Fibroblast of lung (primary cell): ENCODE measurements at places on chromosomes 2 and 18. TPM values are rescaled to one million over a fixed set of nuclear protein-coding genes. Genes with fewer than 3 reads are reported as not detected.

OBSL1 gene
- 28.7 and 34.4 TPM in 2 replicates for total RNA-seq

DSC1 gene
- not detected in 2 replicates for total RNA-seq

NT5C1B gene
- total RNA-seq, result not detected in 2 replicates

STEAP3 gene
- total RNA-seq, result 9.8 and 13.7 TPM in 2 replicates

CEBPZOS gene
- total RNA-seq, result 12.6 and 16.8 TPM in 2 replicates

GRCh38 chr2:25490217-25490616 is 148.5 kb upstream of the DNMT3A start:
- DNase-seq, result no peak

DNA sequence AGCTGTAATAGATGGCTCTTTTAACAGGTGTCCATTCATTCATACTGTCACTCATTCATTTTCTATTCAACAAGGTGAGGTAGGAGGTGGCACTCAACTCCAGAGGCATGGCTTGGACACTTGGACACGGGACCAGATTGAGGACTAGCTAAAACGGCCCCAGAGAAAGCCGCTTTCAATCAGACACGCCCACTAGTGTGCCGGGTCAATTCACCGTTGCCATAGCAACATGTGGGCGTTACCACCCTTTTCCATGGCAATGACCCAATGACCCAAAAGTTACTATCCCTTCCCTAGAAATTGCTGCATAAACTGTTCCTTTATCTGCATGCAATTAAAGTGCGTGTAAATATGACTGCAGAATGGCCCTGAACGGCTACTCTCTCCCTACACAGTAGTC is 49.2 kb upstream of the LGALSL start:
- DNase-seq, result peak; percentile 85

GRCh38 chr18:48953104-48953706 is 2.4 kb upstream of the SMAD7 start:
- no peak for DNase-seq

DNA sequence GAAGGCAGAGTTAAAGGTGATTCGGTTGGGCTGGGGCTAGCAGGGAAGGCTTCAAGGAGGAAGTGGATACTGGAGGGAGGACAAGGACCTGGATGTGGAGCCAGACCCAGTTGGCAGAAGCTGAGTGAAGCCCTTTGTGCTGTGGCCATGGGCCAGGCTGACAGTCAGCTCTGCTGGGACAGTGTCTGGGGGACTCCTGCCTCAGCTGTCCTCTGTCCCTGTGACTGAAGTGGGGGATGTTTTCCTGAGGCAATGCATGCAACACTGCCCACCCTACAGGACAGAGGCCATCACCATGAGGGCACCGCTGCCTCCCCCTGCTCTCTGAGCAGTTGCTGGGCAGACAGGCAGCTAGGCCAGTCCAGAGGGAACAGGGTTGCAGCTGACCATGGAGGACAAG is 40.0 kb downstream of the ST8SIA5 start:
- DNase-seq, result no peak

DNA sequence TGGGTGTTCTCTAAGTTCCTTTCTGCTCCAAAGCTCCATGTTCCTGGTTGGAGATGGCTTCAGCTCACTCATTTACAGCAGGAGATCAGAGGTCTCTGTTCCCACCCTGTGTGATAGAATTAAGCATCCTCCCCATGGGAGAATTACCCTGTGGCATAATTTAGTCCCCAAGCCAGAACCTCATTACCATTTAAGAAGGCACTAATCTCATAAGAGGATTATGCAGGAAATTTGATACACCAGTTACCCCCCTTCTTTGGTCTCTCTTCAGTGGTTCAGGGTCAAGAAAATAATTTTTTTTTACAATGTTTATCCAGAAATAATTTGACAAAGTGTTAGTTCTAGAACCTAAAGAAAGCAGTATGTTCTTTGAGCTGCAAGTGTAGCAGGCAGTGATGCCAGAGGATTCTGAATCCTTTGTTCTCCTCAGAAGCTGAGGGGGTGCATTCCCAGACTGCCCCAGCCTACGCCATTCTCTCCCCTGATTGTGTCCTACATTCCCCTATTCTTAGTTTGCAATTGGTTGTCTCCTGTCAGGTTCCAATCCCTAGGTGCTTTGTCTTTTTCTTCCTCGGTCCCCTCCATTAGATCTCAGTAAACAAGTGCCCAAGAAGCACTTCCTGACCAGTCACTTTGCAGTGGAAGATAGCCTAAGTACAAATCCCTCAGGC is 163.6 kb downstream of the PRKCE start:
- DNase-seq, result no peak

DNA sequence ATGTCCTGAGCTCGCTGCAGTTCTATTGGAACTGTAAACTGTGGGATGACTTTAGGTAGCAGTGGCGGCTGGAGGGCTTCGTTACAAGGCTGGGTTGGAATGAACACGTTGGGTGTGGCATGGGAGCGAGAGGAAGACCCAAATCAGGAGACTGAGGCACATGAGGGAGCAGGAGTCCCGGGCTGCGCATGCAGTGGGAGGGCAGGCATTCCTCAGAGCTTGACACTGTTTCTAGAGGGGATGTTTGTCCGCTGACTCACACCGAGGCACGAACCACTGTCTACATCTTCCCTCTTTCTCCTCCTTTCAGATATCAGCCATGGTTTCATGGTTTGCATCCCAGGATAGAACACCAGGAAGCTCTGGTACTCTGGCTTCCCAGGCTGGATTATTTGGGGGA is 40.6 kb upstream of the LAMA1 start:
- DNase-seq, result peak; percentile 34

DNA sequence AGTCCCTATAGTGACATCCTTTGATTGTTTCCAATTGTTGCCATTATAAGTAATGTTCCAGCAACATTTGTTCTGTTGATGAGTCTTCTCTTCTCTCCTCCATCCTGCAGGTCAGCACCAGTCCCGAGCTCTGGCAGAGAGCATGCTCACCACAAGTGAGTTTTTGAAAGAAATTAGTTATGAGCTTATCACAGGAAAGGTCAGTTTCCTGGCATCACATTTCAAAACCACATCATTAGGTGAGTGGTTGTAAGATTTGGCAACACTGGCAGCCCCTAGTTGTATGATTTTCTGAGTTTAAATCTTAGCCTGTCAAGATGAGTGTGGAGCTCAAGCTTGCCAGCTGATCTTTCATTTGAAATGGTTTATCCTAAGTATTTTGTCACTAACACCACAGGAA is 149.6 kb downstream of the ESCO1 start:
- DNase-seq, result peak; percentile 82

DNA sequence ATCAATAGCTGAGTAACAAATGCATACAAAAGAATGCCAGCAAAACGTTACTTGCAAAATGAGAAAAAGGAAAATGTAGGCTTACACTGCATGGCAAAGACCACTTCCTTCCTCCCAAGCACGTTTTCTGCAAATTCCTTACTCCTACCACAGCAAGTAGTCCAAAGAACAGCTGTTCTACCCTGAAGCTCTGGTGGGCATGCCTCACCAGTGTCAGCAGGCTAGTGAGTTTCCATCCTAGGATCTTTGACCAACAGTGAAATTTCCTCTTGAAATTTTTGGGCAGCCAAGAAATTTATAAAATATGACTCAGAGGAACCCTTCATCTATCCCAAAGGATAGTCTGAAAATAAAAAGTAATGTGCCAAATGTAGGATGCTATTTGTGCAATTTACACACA is 123.9 kb downstream of the ZNF532 start:
- no peak for DNase-seq

- DNase-seq, result peak; percentile 67
Measured at GRCh38 chr2:101036562-101036961, 34.5 kb downstream of the RPL31 start.

DNA sequence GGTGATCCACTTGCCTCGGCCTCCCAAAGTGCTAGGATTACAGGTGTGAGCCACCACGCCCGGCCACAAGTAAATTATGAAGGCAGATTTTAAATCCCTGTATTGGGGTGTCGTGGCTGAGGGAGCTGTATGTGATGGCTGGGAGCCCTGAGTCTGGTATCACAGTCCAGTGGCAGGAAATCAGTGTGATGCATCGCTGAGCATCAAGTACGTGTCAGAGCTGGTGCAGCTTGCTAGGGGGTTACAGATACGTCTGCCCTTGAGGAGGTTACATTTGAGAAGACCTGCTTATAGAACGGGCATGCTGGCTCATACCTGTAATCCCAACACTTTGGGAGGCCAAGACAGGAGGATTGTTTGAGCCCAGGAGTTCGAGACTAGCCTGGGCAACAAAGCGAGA is 4.3 kb downstream of the ENOSF1 start:
- no peak for DNase-seq

GRCh38 chr2:119544939-119545475 is 758 bp downstream of the CFAP221 start:
- DNase-seq, result no peak

GRCh38 chr2:166188084-166188483 is 60.3 kb upstream of the SCN1A start:
- DNase-seq, result peak; percentile 20

DNA sequence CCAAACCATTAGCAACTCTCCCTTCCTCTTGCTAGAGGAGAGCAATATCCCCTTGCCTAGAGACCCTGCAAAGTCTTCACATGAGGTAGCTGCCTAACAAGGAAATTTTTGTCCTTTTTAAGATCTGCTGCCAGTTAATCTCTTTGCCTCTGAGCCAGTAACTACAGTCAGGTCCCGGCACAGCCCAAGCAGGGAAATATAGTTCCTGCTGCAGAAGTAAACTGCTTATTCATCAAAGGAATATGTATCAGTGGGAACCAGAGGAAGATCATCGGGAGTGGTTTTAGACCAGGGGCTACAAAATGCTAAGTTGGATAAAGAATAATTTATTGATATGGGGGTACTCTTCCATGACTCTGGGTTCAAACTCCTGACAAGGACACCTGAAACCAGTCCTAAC is 30.6 kb downstream of the CACNB4 start:
- no peak for DNase-seq

DNA sequence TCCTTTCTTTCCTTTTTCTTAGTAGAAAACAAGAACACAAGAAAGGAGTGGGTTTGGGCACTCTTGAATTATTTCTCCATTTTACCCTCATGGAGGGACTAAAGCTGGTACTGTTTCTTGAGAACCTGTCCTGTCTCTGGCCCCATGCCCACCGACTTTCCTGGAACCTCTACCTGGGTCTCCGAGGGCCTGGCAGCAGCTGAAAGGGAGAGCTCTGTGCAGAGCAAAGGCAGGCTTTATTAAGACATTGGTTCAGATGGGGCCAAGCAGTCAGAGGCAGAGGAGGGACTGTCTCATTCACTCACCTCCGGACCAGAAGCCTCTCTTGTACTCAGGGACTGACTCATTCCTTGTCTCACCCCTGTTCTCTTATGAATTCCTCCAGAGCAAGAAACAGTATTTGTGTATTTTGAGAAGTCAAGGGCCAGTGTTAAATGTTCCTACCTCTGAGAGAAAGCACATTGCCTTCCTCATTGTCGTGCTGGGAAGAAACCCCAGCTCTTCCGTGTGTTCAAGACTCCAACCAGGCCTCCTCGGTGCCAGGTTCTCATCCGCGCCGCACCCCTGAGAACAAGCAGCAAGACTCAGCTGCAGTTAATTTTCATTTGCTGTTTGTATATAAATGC is 201.9 kb upstream of the NT5C1B start:
- peak; percentile 37 for DNase-seq
